ENCODE measurements at places on chromosomes 6 and 20.

GRCh38 chr6:3913077-3913957 is 64.1 kb downstream of the FAM50B start:
- peak; percentile 63 for DNase-seq

GRCh38 chr6:27890445-27891319 is 21.5 kb downstream of the OR2B2 start:
- peak; percentile 66 for DNase-seq

DNA sequence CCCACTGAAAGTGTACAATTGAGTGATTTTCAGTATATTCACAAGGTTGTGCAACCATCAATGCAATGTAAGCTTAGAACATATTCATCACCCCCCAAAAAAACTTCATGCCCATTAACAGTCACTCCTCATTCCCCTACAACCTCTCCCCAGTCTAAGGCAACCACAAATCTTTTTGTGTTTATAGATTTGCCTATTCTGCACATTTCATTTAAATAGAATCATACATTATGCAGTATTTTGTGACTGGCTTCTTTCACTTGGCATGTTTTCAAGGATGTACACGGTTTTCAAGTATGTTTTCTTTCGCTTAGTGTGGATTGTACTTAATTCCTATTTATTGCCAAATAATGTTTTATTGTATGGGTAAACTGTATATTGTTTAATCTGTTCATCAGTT is 329.3 kb upstream of the RNF24 start:
- no peak for DNase-seq

DNA sequence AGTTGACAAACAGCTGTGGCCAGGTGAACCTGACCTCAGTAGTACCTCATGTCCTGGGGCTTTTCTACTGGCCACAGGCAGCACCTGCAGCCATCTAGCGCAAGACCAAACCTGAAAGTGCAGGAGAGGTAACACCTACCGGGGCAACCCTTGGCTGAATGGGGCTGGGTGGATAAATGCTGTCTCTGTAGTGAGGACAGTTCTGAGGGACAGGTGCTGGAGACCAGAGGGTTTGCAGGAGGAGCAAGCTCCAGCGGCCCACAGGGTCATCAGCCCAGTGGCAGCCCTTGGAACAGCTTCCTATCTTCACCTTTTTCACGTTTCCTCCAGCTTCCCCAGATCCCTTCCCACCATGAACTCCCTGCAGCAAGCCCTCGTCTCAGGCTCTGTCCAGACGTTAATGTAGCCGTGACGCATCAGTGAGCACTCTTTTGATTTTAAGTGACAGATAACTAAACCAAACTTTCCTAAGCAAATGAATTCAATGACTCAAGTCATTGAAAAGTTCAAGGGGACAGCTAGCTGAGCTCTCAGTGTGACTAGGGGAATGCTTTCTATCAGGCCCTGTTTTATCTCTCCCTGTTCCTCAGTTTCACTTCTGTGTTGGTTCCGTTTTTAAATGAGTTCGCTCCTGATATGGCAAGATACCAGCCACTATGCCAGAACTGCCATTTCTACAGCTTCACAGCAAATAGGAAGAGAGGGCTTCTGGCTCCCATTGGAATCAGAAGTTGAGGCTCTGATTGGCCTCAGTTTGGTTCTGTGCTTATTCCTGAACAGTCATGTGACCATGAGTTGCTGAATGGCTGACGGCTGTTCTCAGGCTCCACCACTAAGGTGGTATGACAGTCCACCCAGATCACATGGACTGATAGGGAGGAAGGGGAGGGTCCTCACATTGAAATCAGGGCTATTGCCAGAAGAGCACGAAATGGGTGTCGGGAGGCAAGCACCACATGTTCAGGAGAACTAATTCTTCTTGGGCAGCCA is 12.1 kb upstream of the PFDN4 start:
- DNase-seq: no peak

GRCh38 chr6:99993533-99994251 is at the start of gene MCHR2:
MCHR2 (minus strand) TSS chr6:99994223; CDS start chr6:99956147, 38,076 bp downstream.
- DNase-seq: no peak

Measured in Ammon's horn (tissue), 1 donor.